CD8-positive, alpha-beta T cell (primary cell): ENCODE measurements at places on chromosomes 12 and 14. TPM values are rescaled to one million over a fixed set of nuclear protein-coding genes. Genes with fewer than 3 reads are reported as not detected.

APOF gene
- total RNA-seq = not detected

KRT73 gene
- 7.8 TPM for total RNA-seq

LAG3 gene
- total RNA-seq = 9.3 TPM

GLIPR1L2 gene
- not detected for total RNA-seq

PARPBP gene
- total RNA-seq = 2.4 TPM

DEGS2 gene
- total RNA-seq = 0.60 TPM

KRT78 gene
- total RNA-seq = not detected
